Tibial nerve (tissue), 4 donors: ENCODE measurements at places on chromosomes 11 and 22. TPM values are rescaled to one million over a fixed set of nuclear protein-coding genes. Genes with fewer than 3 reads are reported as not detected.

NUCB2 gene
- total RNA-seq: 45.4 TPM

FGF3 gene
- total RNA-seq: not detected

BTBD10 gene
- 32.1 TPM for total RNA-seq

FAT3 gene
- total RNA-seq: 2.4 TPM

C22orf31 gene
- not detected for total RNA-seq

UCP3 gene
- 1.9 TPM for total RNA-seq

DDX25 gene
- not detected for total RNA-seq

TEX12 gene
- not detected for total RNA-seq

BAIAP2L2 gene
- total RNA-seq: 2.1 TPM

ZFP91 gene
- 47.0 TPM for total RNA-seq

YIF1A gene
- 76.0 TPM for total RNA-seq

- no peak for DNase-seq
- H3K4me1 ChIP-seq: peaks cover 40% of the 10 kb centered on the region
- H3K36me3 ChIP-seq: no peaks in the 10 kb centered on the region
- no peak overlapping the region for H3K4me3 ChIP-seq
- peak overlapping the region; percentile 77 for H3K27ac ChIP-seq
- H3K27me3 ChIP-seq: no peaks in the 10 kb centered on the region
These were observed 21.4 kb upstream of the CDON start for GRCh38 chr11:126083829-126084607.

GRCh38 chr11:76810151-76810853, 27.1 kb downstream of the TSKU start:
- DNase-seq: peak; percentile 70
- H3K27ac ChIP-seq: no peak overlapping the region
- H3K4me1 ChIP-seq: no peaks in the 10 kb centered on the region
- H3K36me3 ChIP-seq: no peaks in the 10 kb centered on the region

- H3K27me3 ChIP-seq: no peaks in the 10 kb centered on the region
- no peak overlapping the region for H3K27ac ChIP-seq
- H3K4me3 ChIP-seq: no peak overlapping the region
- no peaks in the 10 kb centered on the region for H3K36me3 ChIP-seq
- no peak for DNase-seq
- no peaks in the 10 kb centered on the region for H3K4me1 ChIP-seq
These were observed 123.4 kb upstream of the SEZ6L start for GRCh38 chr22:26045860-26046259.

DNA sequence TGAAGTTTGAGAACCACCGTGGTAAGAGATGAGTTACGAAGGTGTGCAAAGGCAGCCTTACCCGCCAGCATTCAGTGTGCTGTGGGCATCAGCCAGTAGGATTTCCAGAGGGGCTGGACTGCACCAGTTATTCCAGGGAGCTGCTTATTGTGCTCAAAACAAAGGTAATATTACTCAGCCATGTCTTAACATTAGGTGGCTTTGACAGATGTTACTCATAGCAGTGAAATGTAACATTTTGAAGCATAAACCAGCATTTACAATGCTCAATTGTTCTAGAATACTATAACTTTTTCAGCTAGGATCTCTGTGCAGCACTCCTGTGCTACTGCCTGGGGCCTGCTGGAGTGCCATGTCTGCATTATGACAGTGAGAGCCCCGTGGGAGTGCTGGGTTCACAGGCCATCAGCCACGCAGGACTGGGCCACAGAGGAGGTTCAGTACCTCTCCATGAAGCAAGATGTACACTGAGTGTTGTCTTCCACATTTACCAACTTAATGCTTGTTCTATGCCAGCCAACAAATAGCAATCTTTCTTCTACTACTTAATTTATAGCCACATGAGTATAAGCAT, 238.1 kb downstream of the CADM1 start:
- H3K27me3 ChIP-seq: no peaks in the 10 kb centered on the region
- H3K4me1 ChIP-seq: no peaks in the 10 kb centered on the region
- H3K4me3 ChIP-seq: no peak overlapping the region
- no peak overlapping the region for H3K27ac ChIP-seq
- H3K36me3 ChIP-seq: no peaks in the 10 kb centered on the region
- no peak for DNase-seq

- H3K4me3 ChIP-seq: no peak overlapping the region
- H3K27me3 ChIP-seq: no peaks in the 10 kb centered on the region
- no peaks in the 10 kb centered on the region for H3K36me3 ChIP-seq
- no peak overlapping the region for H3K27ac ChIP-seq
These were observed 331.4 kb downstream of the DLG2 start for GRCh38 chr11:85295694-85296271.

GRCh38 chr22:47612311-47612910, 850.0 kb downstream of the TBC1D22A start:
- H3K4me3 ChIP-seq: no peak overlapping the region
- no peaks in the 10 kb centered on the region for H3K4me1 ChIP-seq
- DNase-seq: no peak
- no peaks in the 10 kb centered on the region for H3K27me3 ChIP-seq
- no peak overlapping the region for H3K27ac ChIP-seq

DNA sequence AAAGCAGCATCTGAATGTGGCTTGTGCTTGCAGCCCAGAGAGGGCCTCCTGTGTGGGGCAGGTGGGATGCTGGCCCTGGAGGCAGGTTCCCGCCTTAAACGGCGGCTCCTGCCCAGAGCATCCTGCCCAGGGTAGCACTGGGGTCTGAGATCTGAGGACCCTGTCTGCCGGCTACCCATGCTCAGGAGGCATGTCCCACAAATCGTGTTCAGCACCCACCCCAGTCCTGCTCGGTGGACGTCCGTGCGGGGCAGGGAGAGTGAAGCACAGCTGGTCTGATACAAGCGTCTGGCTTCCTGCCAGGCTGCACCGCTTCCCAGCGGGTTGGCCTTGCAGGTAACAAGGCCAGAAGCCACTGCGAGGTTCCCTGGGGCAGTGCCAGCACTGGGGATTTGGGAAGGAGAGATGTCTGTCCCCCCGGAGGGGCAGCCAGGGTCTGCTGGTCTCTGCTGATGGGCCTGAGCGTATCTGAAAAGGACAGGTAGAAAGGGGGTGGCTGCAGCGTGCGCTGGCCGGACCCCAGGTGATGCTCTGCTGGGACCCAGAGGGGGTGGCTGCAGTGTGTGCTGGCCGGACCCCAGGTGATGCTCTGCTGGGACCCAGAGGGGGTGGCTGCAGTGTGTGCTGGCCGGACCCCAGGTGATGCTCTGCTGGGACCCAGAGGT, 3.6 kb downstream of the TRABD start:
- H3K4me1 ChIP-seq: no peaks in the 10 kb centered on the region
- H3K4me3 ChIP-seq: no peak overlapping the region
- peak overlapping the region; percentile 93 for H3K27ac ChIP-seq
- H3K27me3 ChIP-seq: no peaks in the 10 kb centered on the region
- peaks cover 3% of the 10 kb centered on the region for H3K36me3 ChIP-seq
- DNase-seq: no peak

- H3K36me3 ChIP-seq: no peaks in the 10 kb centered on the region
- H3K4me1 ChIP-seq: no peaks in the 10 kb centered on the region
- H3K27ac ChIP-seq: no peak overlapping the region
- no peaks in the 10 kb centered on the region for H3K27me3 ChIP-seq
These were observed 7.4 kb downstream of the SLN start for GRCh38 chr11:107704451-107704850.

GRCh38 chr11:112966561-112966960, 5.3 kb downstream of the NCAM1 start:
- H3K4me1 ChIP-seq: no peaks in the 10 kb centered on the region
- peaks cover 26% of the 10 kb centered on the region for H3K27me3 ChIP-seq
- H3K36me3 ChIP-seq: no peaks in the 10 kb centered on the region
- no peak for DNase-seq
- no peak overlapping the region for H3K27ac ChIP-seq

DNA sequence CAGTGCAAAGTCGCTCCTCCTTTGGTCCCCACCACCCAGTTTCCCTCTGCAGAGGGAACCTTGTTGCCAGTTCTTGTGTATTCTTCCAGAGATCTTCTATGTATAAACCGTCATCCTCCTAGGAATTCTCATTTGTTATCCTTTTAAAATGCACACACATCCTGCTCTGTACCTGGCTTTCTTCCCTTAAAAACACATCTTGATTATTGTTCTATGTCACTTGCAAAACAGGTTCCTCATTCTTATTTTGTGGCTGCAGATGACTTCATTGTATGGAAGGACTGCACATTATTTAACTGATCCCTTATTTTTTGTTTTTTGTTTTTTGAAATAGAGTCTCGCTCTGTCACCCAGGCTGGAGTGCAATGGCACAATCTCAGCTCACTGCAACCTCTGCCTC, 26.6 kb upstream of the SYT7 start:
- DNase-seq: no peak
- no peaks in the 10 kb centered on the region for H3K27me3 ChIP-seq
- H3K4me3 ChIP-seq: no peak overlapping the region
- H3K27ac ChIP-seq: no peak overlapping the region
- peaks cover 12% of the 10 kb centered on the region for H3K4me1 ChIP-seq

DNA sequence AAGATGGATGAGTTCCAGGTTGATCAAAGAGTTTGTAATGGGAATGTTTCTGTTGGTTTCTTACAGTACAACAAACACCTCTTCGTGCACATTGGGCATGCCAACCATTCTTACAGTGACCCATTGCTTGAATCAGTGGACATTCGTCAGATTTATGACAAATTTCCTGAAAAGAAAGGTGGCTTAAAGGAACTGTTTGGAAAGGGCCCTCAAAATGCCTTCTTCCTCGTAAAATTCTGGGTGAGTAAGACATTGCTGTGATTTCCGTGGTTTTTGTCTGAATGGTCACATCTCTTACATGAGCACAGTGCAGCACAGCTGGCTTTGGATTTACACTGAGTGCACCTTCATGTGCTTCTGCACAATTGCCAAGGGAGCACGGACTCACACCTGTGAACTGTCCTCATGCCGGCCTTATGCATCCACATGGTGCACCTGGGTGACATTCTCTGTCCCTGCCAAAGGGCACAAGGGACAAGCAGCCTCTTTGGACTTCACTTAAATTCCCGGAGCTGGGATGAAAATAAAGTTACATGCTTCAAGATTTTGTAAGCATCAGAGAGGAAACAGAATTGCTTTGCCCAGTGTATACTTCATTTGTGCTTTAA, 107.1 kb upstream of the RASSF10 start:
- H3K36me3 ChIP-seq: peaks cover 18% of the 10 kb centered on the region
- H3K27me3 ChIP-seq: no peaks in the 10 kb centered on the region
- H3K27ac ChIP-seq: no peak overlapping the region
- H3K4me1 ChIP-seq: no peaks in the 10 kb centered on the region

- no peak overlapping the region for H3K27ac ChIP-seq
- no peak overlapping the region for H3K4me3 ChIP-seq
- H3K4me1 ChIP-seq: no peaks in the 10 kb centered on the region
- H3K36me3 ChIP-seq: no peaks in the 10 kb centered on the region
- DNase-seq: no peak
These were observed 81.2 kb upstream of the LDLRAD3 start for GRCh38 chr11:35862666-35863065.

DNA sequence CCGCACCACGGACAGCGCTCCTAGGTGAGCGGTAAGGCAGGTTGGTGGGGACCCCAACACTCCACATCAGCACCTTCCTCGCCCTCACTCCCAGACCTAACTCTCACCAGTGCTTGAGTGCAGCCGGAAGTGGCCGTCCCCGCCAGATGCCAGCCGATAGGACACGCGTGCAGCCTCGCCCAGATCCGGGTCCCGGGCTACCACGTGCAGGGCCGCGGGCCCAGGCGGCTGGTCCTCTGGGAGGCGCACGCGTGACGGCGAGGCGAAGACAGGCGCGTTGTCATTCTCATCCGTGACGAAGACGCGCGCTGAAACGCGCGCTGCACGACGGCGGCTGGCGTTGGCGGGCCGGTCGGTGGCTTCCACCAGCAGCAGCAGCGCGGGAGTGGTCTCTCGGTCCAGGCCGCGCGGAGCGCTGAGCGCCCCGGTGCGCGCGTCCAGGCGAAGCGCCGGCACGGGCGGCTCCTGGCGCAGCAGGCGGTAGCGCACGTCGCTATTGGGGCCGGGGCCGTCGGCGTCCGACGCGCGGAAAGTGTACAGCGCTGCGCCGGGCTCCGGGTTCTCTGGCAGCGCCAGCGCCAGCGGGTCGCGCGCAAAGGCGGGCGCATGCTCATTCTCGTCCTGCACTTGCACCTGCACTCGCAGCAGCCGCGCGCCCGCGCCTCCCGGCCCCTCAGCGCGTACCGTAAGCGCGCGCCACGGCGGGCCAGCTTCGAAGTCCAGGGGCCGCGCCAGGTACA, 10.8 kb upstream of the TPP1 start:
- H3K4me1 ChIP-seq: peaks cover 20% of the 10 kb centered on the region
- peaks cover 13% of the 10 kb centered on the region for H3K27me3 ChIP-seq
- H3K27ac ChIP-seq: no peak overlapping the region
- no peaks in the 10 kb centered on the region for H3K36me3 ChIP-seq
- DNase-seq: no peak

DNA sequence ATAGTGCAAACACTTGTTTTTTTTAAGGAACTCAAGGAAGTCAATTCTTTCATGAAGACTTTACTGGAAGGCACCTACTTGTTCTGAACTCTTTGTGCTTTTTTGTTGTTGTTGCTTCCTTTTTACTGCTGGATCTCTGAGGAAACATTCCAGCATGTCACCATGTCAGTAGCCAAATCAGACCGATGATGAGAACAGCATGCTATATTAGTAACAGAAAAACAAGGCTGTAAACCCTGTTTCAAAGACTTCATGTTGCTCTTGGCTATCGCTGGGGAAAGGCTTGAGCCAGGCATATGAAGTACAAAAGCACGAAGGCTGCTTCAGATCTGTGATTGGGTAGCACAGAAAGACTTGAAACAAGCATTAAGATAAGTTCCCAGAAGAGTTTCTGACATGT, 125.6 kb upstream of the SLC5A12 start:
- no peaks in the 10 kb centered on the region for H3K4me1 ChIP-seq
- no peaks in the 10 kb centered on the region for H3K27me3 ChIP-seq
- no peaks in the 10 kb centered on the region for H3K36me3 ChIP-seq

- H3K4me1 ChIP-seq: peaks cover 8% of the 10 kb centered on the region
- no peaks in the 10 kb centered on the region for H3K36me3 ChIP-seq
- H3K27me3 ChIP-seq: no peaks in the 10 kb centered on the region
- no peak overlapping the region for H3K27ac ChIP-seq
- DNase-seq: no peak
These were observed 40.9 kb downstream of the TEAD1 start for GRCh38 chr11:12715131-12715530.

DNA sequence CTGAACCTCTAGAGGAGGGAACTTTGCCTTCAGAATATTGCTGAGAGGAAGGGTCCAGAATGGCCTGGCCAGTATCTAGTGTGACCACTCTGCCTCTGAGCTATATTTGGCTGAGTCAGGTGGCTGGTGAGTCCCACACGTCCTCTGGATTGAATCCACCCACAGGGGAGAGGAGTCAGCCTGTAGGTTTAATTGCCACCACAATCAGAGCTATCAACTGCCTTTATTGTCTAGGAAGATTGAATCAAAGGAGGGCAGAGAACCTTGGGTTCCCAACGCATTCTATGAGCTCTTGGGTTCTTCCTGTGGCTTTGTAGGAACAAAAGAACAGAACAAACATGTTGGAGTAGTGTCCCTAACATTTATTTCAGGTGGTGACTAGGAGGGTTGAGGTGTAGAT, 67.7 kb downstream of the ST3GAL4 start:
- H3K36me3 ChIP-seq: no peaks in the 10 kb centered on the region
- no peak for DNase-seq
- peaks cover 74% of the 10 kb centered on the region for H3K4me1 ChIP-seq
- peak overlapping the region; percentile 22 for H3K27ac ChIP-seq

GRCh38 chr11:134355656-134356055, 23.9 kb downstream of the GLB1L2 start:
- H3K27ac ChIP-seq: no peak overlapping the region
- H3K4me3 ChIP-seq: no peak overlapping the region
- H3K36me3 ChIP-seq: no peaks in the 10 kb centered on the region
- no peaks in the 10 kb centered on the region for H3K27me3 ChIP-seq

- no peak for DNase-seq
- H3K27me3 ChIP-seq: no peaks in the 10 kb centered on the region
- H3K27ac ChIP-seq: no peak overlapping the region
- H3K36me3 ChIP-seq: no peaks in the 10 kb centered on the region
These were observed 31.9 kb downstream of the PDGFB start for GRCh38 chr22:39212721-39213376.
